Aorta (tissue), 5 donors: ENCODE measurements at places on chromosomes 16 and 17. TPM values are rescaled to one million over a fixed set of nuclear protein-coding genes. Genes with fewer than 3 reads are reported as not detected.

The PPY gene
- total RNA-seq = not detected

The ACSM2A gene
- not detected for total RNA-seq

The SMIM5 gene
- 1.2 TPM for total RNA-seq

The TBC1D28 gene
- total RNA-seq = not detected

The FBXO31 gene
- 57.9 TPM for total RNA-seq

The KRTAP9-8 gene
- total RNA-seq = not detected

The PYY gene
- total RNA-seq = not detected

The GGA3 gene
- total RNA-seq = 38.9 TPM

The TP53 gene
- total RNA-seq = 26.8 TPM

- no peak for DNase-seq
Measured at GRCh38 chr17:21076242-21076641, 33.4 kb upstream of the USP22 start.

GRCh38 chr16:25033852-25034251 is 18.7 kb upstream of the ARHGAP17 start:
- DNase-seq = no peak

DNA sequence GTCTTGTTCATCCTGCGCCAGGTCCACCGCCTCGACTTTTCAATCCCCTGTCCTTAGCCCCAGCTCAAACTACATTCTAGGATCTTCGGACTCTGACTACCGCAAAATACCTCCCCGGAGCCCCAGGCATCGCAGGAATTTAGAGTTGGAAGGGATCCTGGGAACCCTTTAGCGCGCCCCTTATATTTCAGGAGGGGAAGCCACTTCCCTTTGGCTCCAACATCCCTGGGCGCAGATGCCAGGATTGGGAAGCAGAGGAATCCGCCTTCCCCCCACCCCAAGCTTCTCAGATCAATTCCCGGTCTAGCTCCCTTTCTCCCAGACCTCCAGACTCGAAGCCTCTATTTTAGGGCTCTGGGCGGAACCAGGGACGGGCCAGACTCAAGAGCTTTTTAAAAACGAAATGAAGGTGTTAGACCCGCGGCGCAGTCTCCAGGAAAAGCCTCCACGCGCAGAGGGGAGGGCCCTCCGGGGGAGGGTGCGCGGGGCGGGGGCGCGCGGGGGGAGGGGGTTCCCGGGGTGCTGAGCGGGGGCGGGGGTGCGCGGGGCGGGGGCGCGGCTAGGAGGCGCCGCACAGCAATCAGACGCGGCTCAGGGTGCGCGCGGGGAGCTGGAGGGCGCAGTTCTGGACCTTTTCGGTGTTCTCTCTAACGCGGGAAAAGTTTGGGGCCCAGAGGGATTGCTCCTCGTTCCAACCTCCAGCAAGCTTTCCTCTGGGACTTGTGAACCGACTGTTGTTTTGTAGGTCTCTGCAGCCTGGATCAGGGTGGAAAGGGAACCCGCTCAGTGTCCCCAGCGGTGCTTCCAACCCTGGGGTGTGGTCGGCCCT is 1.6 kb downstream of the AHSP start:
- DNase-seq = no peak

GRCh38 chr17:18320301-18320700 is 5.2 kb downstream of the SMCR8 start:
- no peak for DNase-seq

DNA sequence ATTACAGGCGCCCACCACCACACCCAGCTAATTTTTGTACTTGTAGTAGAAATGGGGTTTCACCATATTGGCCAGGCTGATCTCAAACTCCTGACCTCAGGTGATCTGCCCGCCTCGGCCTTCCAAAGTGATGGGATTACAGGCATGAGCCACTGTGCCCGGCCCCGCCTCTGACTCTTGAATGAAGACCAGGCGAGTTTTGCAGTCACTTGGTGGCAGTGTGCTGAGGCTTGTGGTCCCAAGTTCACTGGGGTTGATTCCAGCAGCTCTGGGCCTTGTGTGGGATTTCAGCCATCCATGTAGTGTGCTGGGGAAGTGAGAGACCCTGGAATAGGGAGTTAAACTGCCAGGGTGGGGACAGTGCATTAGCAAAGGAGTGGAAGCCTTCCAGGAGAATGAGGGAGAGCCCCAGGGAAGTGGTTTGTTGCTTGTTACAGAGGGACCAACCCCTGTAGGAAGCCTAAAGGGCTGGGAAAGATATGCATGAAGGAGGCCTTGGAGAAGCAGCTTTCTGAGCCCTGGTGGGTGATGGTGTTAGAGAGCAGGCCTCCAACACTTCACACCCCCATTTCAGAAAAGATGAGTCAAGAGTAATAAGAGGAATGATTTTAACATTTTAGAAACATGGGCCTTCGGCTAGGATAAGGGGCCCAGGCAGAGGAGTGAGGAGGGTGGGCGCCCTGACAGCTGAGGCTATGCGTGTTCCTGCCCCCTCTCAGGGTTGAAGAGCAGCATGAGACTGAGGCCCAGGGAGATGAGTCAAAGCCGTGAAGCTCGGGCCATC is 14.5 kb downstream of the PSKH1 start:
- DNase-seq = no peak

GRCh38 chr17:66492561-66493005 is 190.2 kb downstream of the PRKCA start:
- DNase-seq = no peak

DNA sequence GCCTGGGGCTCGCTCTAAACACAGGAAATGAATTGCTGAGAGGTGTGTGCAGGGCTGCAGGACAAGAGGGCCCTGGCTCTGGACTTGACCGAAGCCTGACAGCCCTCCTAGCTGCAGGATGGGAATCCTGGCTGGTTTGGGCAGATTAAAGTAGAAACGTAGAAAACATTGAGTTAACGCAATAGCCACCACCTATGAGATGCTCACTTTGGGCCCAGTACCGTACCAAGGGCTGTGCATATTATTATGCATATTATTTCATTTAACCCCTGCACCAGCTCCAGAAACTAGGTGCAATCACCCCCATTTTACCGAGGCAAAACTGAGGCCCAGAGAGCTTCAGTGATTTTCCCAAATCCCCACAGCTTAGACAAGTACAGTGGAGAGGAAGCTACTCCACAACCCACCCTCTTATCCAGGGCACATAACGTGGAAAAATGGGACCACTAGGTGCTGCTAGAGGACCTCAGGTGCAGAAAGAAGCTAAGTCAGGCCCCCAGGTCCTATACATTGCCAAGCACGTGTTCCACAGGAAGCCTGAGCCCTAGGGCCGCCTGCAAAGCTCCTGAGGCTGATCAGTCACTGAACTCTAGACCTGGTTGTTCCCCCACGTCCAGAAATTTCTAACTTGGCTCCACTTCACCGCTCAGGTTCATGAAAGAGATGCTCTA is 79.2 kb downstream of the MYH11 start:
- no peak for DNase-seq

DNA sequence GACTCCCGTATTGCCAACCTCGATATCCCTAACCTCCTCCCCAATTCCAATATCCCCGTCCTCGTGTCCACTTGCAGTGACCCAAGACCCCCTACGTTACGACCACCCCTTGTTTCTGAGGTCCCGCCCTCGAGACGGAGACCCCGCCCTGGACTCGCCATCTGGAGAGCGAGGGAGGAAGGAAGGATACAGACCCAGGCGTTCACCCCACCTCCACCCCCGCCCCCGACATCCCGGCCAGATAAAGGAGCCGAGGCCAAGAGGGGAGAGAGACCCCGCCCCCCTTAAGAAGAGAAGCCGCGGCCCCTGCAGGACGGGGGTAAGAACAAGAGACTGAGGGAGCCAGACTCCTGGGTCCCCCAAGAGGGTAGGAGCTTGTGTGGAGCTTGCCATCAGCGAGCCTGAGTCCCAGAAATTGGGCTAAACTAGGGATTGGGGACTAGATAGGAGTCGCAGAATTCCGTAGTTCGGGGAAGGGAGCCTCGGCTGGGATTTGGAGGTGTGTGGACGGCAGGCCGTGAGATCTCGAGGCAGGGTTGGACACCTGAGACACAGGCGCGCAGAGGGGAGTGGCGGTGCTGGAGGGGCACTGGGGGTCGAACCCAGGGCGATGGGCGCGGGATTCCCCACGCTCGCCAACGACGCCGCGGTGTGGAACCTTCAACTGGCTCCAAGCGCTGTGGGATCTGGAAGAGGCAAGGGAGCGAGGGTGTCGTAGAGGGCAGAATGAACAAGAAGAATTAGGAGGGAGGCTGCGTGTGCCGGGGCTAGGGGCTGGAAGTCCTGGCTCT is at the start of gene BCL6B:
TSS of gene BCL6B (plus strand) at position 270 of the 791 bp plus-strand sequence. CDS start 622 bp downstream, outside the sequence.
- DNase-seq = no peak

GRCh38 chr17:79224903-79225302 is 150.3 kb downstream of the ENGASE start:
- DNase-seq = no peak

- no peak for DNase-seq
Measured at GRCh38 chr16:259226-259625, 16.5 kb downstream of the RGS11 start.

DNA sequence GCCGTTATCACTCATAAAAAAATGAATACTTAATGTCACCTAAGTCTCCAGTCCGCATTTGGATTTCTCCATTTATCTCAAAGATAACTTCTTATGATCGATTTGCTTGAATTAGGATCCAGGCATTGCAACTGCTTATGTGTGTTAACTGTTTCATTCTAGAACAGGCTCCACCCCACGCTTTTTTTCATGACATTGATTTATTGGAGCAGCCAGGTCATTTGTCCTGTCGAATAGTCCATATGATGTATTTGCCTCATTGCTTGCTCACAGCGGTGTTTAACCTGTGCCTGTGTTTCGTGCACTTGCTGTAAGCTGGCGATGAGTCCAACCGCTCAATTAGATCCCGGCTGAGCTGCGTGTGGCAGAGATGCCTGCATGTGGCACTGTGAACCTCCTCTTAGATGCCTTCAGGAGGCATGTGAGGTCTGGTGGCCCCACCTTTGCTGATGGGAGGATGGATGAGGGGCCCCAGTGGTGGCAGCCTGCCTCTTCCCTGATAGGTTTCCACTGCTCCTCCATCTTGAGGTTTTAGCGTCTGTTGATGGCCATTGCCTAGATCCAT is 16.4 kb downstream of the DHX38 start:
- DNase-seq = no peak

DNA sequence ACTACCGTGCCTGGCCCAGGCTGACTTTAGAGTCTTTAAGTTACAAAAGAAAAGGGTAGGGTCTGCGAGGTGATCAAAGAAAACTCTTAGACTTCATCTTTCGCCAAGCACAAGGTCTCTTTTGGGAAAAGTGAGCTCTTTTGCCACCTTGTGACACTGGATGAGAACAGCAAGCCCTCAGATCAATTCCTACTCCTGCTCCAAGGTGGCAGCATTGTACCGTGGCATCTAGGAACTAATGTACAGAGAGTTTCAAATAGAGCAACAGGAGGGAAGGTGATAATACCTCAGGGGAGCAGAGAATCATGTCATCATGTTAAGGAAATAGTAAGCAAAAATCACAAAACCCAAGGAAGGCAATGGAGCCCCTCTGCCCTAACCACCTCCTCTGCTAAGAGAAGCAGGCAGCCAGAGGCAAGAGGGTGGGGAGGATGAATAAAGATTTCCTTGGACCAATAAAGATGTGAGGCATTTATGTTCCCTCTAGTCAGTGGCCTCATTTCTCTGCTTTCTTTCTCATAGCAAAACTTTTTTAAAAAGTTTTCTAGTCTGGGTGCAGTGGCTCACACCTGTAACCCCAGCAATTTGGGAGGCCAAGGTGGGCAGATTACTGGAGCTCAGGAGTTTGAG is 2.1 kb upstream of the C17orf78 start:
- peak; percentile 63 for DNase-seq

DNA sequence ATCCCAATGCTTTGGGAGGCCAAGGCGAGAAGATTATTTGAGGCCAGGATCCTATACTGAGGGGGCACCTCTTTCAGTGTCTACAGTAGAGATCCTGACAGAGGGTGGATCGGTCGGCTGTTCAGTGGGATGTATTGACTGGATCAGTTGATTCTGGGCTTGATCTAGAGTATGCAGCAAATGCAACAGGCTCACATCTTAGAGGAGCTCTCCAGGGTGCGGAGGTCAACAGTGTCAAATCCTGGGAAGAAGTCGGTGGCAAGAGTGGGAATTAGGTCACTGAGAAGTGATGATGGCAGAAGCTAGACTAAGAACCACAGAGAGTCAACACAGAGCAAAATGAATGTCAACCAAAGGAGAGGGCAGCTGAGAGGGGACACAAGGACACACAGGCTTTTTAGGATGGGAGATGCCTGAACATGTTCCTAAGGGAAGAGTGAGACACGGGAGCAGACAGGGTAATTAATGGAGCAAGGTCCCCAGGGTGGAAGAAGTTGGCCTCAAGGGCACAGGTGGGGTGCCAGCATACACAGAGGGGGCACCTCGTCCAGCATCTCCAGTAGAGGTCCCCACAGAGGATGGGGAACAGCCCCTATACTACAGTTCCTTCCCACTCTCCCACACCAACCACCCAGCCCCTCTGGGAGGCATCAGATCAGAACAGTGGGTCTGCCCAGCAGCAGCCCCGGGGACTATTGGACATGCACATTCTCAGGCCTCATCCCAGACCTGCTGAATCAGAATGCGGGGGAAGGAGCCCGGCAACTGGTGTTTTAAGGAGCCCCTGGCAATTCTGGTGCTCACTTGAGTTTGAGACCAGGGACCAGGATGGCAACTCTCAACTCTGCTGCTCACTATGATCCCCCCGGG is 10.0 kb upstream of the CYTH1 start:
- DNase-seq = peak; percentile 34

DNA sequence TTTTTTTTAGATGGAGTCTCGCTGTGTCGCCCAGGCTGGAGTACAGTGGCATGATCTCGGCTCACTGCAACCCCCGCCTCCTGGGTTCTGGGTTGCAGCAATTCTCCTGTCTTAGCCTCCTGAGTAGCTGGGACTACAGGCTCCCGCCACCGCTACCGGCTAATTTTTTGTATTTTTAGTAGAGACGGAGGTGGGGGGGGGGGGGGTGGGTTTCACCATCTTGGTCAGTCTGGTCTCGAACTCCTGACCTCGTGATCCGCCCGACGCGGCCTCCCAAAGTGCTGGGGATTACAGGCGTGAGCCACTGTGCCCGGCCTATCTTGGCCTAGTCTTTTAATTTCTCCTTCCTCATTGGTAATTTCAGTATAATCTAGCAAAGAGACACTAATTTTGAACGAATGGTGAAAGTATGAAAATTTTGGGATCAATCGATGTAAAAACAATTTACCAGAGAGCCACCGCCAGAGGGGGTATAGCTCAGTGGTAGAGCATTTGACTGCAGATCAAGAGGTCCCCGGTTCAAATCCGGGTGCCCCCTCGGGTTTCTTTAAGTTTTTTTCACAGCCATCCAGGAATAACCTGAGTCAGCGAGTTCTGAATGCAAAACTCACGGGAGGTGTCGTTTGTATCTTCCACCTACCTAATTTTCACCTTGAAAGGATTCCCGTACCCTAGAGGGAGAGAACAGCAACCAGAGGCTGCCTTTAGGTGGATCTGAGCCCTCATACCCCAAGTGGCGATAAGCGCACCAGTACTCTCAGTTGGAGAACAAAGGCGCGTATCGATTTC is 2.5 kb upstream of the LASP1 start:
- no peak for DNase-seq
